AG10803 (cell line): ENCODE measurements at places on chromosomes 13 and 19.

DNA sequence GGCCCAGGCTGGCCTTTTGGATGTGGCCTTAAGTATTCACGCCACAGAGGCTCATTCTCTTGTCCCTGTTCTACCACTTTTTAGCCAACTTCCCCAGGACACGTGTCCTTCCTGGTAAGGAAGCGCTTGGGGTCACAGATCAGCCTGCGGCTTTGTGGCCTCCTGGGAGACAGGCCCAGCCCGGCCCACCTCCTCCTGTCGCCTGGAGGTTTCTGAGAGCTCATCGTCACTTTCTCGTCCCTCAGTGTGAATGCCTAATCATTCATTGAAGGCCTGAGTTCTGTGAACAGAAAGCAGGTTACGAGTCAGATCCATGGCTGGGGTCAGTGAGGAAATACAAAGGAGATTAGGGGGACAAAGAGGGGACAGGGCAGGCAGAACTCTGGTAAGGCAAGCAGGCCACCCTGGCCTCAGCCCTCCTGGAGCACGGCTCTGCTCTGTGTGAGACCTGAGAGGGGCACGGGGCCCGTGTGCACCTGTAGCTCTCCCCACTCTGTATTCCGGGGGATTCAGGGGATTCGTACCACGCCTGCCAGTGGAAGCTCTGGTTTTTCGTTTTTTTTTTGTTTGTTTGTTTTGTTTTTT, 38.6 kb upstream of the TSHZ3 start:
- DNase-seq = no peak

GRCh38 chr19:33175156-33175782, 18.9 kb upstream of the LRP3 start:
- no peak for DNase-seq

DNA sequence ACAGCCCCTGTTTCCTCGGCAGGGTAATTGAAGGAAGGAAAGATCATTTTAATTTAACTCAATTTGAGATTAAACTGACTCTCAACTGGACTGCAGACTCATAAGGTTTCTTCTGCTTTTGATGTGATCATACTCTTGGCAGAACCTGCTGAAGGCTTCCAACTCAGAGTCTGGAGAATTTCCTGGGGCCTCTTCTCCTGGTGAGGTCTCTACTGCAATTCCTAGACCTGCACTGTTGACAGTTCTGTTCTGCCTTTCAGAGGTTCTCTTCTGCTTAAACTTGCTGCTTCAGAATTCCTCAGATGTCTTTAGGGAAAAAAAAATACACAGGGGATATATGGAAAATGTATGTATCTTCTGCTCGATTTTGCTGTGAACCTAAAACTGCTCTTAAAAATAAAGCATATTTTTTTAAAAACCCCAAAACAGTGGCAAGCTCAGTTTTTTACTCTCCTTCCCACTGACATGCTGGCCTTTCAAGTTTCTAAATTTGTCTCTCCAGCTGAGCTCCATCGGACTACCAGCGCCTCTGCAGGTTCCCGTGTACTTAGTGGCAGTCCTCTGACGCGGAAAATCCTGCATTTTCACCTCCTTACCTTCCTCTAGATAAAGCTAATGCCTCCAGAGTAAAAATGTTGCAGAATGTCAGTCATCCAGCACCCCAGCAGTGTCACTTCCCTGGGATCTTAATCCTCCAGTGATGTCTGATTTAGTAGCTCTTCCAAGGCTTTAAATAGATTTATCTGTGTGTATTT, 733.5 kb upstream of the SGCG start:
- DNase-seq = no peak

DNA sequence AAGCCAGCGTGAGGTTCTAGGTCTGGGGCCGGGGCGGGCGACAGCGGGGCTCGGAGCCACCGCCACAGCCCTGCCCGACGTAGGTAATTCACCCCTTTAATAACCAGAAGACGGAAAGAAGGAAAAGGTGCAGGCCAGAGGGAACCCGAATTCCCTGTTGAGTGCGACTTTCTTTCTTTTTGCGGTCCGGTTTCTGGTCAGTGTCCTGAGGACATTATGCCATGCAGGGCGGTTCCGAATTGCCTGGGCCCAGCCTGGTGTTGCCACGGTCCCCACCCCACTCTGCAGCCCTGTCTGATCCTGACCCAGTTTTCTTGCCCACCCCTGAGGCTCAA, 18.4 kb upstream of the TFDP1 start:
- no peak for DNase-seq

- DNase-seq = no peak
These were observed 303.1 kb downstream of the IRS2 start for GRCh38 chr13:109483284-109483683.

DNA sequence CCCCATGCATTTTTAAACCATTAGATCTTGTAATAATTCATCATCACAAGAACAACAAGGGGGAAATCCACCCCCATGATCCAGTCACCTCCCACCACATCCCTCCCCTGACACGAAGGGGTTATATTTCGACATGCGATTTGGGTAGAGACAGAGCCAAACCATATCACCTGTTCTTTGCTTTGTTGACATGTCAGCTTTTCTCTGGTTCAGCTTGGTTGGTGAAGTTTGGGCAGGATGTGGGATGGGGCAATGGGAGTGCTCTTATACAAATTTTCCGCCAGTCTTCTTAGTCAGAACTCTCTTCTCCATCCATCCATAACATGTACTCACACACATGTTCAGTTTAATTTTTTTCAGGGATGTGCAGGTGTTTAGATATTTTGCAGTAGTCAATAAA, 12.9 kb downstream of the TPP2 start:
- DNase-seq = no peak

- DNase-seq = peak; percentile 44
These were observed 485 bp upstream of the ZNF845 start for GRCh38 chr19:53333066-53333462.

GRCh38 chr13:107277911-107278310, 710.0 kb upstream of the ARGLU1 start:
- no peak for DNase-seq

GRCh38 chr19:15671237-15671821, 1.6 kb upstream of the CYP4F12 start:
- no peak for DNase-seq
